CD4-positive, alpha-beta T cell treated with Interleukin-17A for 4 hours (primary cell): ENCODE measurements at places on chromosomes 12 and 14.

GRCh38 chr14:96053600-96054381, 14.6 kb downstream of the C14orf132 start:
- DNase-seq: no peak

- no peak for DNase-seq
These were observed 99.2 kb downstream of the SLC41A2 start for GRCh38 chr12:104858611-104859543.

DNA sequence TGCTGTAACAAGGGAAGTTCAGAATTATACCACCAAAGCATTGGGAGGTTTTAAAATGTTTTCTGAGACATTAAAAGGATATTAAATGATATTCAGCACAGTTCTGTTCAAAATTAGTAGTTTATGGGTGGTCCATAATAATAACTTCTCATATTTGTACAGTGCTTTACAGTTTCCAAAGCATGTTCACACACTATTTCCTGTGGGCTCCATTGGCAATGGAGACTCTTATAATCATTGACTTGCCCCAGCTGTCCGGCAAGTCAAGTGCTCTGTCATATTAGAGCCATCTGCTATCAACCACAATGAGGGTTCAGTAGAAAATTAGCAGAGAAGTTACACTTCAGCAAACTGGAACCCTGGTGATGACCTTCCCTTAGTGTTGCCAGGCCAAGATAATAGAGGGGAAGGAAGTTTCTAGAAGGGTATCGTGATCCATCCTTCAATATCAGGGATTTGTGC, 526.6 kb upstream of the CCDC196 start:
- no peak for DNase-seq

DNA sequence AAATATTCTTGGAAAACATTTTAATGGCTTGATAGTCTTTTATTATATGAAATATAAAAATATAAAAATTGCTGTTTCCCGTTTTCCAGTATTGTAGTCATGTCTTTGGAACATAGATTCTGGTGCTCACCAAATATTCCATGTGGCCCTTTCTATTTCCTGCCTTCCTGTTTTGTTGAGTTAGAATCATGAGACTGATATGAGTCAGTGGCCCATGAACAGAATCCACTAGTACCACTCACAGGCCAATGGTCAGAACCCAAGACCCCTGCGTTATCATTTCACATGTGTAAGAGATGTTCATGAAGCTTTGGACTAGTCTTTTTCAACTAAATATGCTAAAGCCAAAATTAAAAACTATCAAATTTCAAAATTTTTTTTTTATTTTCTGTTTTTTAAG, 56.9 kb downstream of the BICD1 start:
- no peak for DNase-seq

- DNase-seq: no peak
These were observed 13.6 kb downstream of the CCDC198 start for GRCh38 chr14:57480051-57480450.

DNA sequence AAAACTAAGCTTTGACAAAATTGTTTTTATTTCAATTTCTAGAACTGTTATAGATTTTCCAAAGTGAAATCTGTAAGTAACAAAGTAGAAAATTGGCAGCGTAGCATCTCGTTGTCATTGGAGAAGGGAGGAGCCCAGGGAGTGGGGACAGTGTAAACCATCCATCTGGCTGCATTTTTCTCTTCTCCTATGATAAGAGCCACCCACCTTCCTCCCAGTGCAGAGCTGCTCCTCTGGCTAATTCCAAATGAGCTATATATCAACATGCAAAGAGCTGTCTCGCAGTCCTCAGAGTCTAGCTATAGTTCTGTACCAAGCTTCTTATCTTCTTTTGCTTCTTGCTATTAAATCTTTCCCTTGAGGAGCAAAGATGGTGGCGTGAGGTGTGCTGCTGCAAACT, 56.6 kb downstream of the SCN8A start:
- no peak for DNase-seq

GRCh38 chr12:131269551-131269950, 315.8 kb downstream of the ADGRD1 start:
- no peak for DNase-seq

DNA sequence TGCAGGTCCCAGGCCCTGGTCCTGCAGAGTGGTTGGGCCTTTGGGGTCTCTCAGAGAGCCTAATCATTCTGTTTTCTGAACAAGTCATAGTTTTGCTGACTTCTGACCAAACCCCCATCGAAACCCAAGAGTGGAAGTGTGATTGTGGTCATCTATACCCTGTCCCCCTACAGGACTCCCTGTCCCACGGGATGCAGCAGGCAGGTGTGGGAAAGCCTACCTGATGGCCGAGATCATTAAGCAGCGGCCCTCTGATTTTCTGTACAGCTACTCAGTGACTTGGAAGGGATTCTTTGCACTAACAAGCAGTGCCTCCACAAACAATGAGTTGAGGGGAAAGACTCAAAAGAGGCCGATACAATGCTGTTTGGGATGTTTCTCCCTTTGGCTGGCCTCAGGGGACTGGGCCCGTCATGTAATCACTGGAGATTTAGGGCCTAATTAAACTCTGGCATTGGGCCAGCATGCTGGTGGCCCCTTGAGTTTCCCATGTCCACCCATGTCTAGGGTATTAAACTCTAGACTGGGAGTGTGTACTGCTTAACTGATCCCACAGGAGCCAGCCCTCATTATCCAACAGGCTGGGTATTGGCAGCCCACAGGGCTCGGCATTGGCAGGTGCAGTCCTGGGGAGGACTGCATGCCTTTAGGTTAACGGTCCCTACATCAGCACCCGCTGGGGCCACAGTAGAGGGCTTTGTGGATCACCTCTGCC, 192.8 kb downstream of the ZFP36L1 start:
- DNase-seq: no peak

DNA sequence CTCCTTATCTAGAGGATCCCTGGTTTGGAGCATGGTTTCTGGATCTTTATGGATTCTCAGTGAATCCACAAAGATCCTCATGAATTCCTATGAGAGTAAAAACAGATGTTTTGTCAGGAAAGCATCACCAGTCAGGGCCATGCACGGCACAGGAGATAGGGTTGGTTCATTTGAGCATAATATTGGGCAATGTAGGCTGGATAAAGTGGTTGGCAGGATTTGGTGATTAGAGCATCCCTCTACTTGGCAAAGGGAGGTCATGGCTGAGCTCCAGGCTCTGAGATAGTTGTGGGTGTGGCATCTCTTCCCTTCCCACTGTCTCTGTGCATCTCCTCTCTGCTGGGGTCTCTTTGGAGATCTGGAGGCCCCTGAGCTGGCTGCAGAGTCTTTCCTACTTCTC, 149.8 kb downstream of the DACT1 start:
- DNase-seq: no peak

DNA sequence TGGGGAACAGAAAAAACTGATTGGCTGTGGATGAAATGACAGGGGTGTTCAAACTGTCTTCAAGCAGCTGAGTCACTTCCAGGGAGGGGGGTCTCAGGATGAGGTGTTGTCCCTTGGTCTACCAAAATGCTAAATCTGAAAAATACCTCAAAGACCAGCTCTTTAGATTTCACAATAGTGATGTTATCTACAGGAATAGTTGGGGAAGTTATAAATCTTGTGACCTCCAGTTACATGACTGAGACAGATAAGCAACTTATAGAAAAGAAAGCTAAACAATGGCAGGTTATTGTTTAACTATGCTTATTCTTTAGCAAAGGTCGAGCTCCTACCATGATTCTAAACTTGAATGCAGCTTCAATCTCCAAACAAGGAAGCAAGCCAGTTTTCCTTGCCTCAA, 125.4 kb downstream of the SYT10 start:
- no peak for DNase-seq

DNA sequence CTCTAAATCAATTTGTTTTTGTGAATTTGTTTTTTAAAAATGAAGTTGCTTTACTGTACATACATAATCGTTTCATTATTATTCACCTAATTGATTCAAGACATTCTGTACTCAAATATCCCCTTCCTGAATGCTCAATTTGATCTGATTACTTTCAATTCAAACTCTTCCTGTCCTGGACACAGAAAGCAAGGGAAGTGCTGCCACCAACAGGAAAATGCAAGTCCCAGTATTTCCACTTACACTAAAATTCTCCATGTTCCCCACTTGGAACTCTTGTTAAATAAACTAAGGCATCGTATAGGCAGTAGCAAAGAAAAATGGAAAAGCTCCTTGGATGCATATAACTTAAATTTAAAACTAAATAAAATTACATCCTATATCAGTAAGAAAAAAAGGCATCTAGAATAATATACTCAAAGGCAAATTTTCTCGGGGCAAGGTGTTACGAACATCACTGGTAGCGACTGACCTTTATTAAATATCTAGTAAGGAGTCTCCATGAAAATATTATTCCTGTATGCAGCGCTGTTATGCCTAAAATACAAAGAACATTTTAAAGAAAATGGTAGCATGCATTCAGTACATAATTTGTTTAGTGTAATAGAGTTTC, 72.0 kb upstream of the DBX2 start:
- no peak for DNase-seq

DNA sequence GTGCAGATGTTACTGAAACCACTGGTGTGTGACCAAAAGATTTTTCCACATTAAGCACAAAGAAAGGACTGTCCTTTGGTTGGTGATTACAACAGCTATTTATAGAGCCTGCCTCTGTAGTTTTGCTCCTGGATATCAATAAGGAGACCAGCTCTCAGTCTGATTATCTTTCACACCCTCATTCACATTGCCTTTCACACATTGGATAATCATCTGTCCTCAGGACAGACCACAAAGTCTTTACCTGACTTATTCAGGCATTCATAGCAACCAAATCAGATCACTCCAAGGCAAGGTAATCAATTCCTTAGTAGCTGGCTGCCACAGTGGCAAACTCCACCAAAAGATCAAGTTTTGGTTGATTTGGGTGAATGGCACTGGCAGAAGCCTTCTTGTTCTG, 59.6 kb upstream of the CPSF6 start:
- DNase-seq: no peak
